ENCODE measurements at places on chromosomes 11 and 22.

- DNase-seq = no peak
These were observed 3.7 kb downstream of the IGSF22 start for GRCh38 chr11:18722293-18722637.

GRCh38 chr11:87358461-87358860, 320.7 kb downstream of the TMEM135 start:
- no peak for DNase-seq

- DNase-seq = no peak
These were observed 9.6 kb upstream of the ALKBH3 start for GRCh38 chr11:43871051-43871450.

GRCh38 chr11:27842290-27842689, 142.0 kb upstream of the BDNF start:
- DNase-seq = no peak

GRCh38 chr11:61092280-61092766, 10.0 kb upstream of the CD5 start:
- no peak for DNase-seq

GRCh38 chr11:1872267-1872985, 19.3 kb downstream of the PRR33 start:
- DNase-seq = no peak

Measured in NCI-H2107 (cell line).